RKO (cell line): ENCODE measurements at places on chromosomes 2 and 18.
A peak's percentile ranks its signal among the peaks of the same experiment; 100 is the strongest.

- DNase-seq = no peak
Measured at GRCh38 chr2:83217854-83218253, 1241.2 kb downstream of the SUCLG1 start.

- no peak for DNase-seq
Measured at GRCh38 chr18:31258789-31259188, 59.2 kb upstream of the DSG1 start.

DNA sequence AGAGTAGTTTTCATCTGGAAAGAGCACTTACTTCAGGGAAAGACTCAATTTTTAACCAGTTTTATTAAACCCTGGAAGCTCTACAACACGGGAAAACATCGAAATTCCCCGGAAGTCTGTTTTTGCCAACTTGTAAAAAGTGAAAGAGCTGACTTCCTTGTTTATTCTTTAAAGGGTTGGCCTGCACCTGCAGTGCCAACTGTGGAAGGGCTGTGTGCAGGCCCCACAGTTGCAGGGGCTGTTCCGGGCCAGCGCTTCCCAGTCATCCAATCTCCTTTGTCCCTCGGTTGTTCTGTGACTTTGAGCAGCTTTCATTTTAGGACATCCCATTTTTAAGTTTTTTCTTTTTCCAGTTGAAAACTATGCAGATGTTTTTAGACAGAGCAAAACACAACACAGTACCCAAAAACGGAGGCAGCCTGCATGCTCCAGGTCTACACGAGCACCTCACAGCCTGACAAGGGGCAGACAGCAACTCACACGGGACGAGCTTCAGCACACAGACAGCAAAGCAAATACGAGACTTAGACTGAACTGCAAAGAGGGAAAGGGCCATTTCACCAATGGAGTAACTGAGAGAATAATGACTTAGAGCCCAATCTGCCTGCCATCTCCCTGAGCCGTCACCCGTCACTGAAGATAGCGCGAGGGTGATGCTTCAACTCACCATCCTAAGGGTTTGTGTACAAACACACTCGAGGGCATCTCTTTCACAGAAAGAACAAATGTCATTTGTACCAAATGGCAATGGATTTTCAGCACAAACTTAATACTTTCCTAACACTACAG is 70.6 kb downstream of the EMILIN2 start:
- DNase-seq = no peak

DNA sequence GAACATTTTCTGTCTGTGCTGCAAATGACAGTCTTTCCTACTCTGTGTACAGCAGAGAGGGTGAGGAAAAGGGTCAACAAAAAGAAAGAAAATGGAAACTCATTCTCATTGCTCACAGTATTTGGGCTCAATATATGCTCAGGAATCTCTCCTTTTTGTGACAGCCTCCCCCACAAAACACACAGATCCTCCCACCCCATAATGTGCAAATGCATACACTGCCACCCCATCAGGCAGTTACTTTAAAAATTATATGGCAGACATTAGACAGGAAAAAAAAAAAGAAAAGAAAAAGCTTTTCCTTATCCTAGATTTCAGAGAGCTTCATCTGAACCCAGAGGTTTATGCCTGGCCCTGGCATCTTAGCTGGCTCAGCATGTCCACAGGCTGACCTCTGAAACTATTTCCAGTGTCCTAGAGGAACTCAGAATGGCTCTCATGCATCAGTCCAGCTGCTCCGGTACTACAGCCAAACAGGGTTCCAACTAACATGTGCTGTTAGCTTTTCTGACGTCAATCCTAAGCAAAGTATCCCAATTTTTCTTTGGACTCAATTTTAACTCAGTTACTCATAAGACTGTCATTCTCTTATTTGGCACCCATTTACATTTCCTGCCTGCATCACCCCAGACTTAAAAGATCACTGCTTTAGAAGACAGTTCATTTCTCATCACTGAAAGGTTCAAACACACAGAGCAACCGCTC is 105.9 kb downstream of the RBMS1 start:
- peak; percentile 63 for DNase-seq

- no peak for DNase-seq
Measured at GRCh38 chr18:9135081-9135911, 1.3 kb upstream of the ANKRD12 start.

DNA sequence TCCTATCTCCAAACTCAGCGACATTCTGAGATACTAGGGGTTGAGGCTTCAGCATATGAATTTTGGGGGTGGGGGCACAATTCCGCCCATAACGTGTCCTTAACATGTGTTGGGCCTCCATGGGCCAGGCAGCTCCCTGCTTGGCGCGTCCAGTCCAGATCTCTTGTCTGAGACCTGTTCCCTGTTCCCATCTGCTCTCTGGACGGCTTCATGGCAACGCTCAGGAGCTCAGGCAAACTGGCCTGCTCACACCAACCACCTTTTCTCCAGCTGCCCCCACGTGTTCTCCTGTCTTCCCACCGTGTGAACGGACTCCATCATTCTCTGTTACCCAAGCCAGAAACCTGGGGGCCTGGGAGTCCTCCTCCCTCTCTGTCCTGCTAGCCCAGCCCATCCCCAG is 36.4 kb downstream of the ACKR3 start:
- no peak for DNase-seq

DNA sequence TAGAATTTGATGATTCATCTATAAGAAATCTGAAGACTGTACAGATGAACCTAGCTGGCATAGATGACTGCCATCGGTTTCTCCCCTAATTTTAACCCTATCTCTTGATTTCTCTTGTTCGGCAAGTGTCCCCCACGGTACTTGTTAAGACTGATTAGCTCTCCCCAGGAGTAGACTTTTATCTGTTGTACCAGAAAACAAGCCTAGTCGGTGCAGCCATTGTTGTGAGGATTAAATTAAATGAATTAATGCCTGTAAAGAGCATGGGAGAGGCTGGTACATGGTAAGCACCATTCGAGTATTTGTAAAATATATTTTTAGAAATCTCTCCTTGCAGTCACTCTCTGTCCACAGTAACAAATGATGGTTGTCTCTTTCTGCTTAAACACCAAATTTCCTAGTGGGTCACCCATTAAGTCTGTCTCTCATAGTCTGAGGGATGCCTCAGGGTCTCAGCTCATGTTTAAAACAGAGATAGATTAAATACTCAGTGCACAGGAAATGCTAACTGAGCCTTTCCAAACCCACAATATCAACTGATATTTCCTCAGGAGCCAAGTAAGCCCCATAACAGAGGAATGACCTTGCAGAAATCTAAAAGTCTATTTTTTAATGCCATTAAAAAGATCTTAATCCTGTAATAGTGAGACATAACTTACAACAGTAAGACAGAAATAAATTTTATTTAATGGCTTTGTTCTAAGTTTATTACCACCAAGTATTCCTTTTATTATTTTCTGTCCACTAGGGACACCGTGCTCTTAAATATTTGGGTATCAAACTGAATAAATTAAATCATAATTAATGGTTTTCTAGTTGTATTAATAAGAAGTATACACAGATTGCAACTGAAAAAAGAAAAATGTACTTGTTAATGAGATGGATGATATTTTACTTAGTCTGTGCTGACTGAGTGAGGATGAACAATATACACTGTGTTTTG is 2.9 kb upstream of the B4GALT6 start:
- DNase-seq = peak; percentile 31

- no peak for DNase-seq
Measured at GRCh38 chr2:79000008-79000576, 25.4 kb upstream of the REG3G start.

DNA sequence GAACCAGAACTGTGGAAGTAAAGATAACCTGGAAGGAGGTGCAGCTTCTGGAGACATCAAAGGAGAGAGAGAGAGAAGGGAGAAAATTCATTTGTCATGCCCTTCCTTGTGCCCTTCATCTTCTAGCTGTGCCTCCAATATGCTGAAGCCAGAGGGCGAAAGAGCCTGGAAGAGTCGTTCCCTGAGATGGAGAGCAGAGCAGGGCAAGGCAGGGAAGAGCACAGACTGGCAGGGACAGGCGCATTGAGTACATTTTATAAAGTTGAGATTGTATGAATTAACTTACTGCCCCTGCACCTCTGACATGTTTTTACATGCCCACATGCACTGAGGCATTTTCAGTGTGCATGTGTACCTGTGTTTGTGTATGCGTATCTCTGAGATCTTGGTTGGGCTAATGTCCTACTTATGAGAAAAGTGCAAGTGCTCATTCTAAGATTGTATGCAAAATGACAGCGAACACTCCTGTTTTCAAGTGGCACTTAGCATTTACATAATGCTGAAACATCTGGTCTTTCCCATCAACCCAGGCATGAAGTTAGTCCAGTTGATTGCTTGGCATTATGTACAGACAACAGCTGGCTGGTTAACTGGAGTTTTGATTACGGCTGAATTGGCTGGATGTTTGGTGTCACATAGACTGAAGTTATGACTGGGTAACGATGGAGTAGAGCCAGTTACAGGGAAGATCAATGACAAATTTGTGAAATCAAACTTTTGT is 23.7 kb upstream of the MMADHC start:
- DNase-seq = no peak

GRCh38 chr2:164797627-164798026 is 44.0 kb downstream of the COBLL1 start:
- no peak for DNase-seq

DNA sequence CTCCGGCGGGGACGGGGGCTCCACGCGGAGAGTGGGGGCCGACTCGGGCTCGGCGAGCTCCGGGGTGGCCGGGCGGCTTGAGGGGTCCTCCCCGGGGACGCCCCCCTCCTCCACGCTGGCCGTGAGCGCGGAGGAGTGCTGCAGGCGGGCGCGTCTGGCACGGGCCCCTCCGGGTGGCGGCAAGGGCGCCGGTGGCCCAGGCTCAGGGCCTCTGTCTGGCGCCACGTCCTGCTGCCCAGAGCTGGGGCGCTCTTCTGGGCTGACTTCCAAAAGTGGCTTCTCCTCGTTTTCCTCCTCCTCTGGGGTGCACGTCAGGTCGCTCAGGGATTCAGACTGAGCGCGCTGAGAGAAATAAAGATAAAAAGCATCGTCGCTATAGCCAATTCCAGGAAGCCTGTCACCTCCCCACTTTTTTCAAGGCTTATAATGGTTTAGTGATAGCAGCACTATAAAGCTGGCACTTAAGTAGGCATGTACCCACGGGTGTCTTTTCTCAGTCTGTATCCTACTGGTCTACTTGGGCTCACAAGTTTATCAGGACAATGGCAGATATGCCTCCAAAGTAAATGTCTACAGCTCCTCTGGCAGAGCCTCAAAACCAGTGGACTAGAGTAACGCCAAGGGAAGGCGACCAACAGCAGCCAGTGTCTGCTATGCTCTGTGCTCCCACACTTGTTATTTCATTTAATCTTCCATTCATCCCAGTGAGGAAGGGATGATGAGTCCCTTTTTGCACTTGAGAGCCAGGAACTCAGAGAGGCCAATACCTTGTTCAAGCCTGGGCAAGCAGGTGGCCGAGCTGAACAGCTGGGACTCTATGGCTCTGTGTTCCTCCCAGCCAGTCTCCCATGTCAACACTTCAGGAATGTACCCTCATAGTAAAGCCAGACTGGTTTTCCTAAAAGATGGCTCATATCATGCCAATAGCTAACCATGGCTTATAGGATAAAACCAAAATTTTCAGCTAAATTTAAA is 92.6 kb upstream of the MGAT4A start:
- DNase-seq = no peak

GRCh38 chr18:8839281-8839680 is 133.9 kb downstream of the MTCL1 start:
- DNase-seq = no peak

DNA sequence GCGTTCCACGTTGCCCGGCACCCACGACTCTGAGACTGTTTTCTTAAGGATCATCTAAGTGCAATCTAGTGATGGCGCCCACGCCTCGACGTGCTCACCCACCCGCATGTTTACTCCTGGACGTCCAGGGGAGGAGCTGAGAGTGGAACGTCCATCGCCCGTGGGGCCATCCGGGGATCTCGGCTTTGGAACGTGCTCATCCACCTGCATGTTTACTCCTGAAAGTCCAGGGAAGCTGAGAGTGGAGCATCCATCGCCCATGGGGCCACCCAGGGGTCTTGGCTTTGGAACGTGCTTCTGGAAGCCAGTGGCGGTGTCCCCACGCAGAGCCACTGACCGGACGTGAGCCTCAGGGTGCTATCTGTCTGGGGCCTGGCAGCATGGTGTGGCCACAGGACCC is 45.6 kb upstream of the SALL3 start:
- DNase-seq = no peak

- DNase-seq = no peak
Measured at GRCh38 chr18:59484561-59485328, 125.7 kb upstream of the LMAN1 start.

GRCh38 chr18:23102493-23103261 is 32.6 kb upstream of the CABLES1 start:
- no peak for DNase-seq

- DNase-seq = no peak
Measured at GRCh38 chr2:223012291-223012690, 39.7 kb upstream of the KCNE4 start.

GRCh38 chr2:3637692-3638455 is 20.1 kb upstream of the ALLC start:
- no peak for DNase-seq

DNA sequence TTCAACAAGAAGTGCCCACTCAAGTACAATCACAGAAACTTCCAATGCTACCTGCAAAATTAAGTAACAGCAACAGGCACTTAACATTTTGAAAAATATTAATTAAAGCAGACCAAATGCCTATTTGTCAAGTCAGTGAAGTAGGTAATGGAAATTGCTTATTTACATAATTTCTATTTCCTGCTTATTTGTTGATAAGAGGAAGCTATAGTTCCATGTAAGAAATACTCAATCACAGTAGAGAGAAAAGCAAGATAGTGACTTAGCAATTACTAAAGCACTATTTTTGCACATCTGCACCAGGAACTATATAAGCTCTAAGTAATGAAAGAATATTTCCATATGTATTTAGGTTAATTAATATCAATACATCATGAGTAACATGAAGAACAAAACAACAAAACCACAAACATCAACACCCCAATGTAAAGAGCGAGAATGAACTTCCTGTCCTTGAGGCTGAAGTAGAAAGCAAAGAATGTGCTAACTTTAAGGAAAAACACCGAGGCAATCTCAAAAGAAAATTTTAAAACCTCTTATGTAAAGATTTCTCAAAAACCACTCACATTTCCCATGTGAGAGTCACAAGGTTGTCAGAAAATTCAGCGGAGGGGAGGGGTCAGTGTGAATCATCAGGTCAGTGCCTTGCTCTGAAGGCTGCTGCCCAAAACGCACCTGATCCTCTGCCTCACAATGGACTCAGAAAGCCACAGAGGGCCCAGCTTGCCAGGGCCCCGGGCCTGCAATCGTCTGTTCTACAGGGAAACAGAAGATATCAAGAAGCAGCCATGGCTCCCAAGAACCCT is 12.5 kb downstream of the NPC1 start:
- peak; percentile 56 for DNase-seq

GRCh38 chr2:233440314-233440713 is 86.0 kb downstream of the DGKD start:
- DNase-seq = no peak

DNA sequence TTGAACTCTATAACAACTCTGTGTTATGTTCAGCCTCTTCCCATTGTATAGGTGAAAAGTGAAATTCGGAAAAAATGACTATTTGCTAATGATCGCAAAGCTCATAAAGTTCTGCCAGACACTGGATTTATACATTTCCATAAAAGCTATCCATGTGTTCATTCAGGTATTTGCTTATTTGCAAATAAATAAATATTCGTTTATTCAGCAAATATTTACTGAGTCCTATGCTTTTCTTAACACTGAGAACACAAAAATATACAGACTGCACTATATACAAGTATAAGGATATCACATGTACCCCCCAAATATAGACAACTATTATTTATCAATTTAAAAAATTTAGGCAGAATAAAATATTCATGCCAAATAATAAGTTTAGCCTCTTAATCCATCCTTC is 63.2 kb upstream of the ATP8B1 start:
- no peak for DNase-seq

GRCh38 chr18:67381608-67382150 is 134.8 kb downstream of the DSEL start:
- DNase-seq = no peak

- DNase-seq = no peak
Measured at GRCh38 chr2:98311090-98311489, 35.2 kb upstream of the CNGA3 start.
